Epithelial cell of esophagus (primary cell): ENCODE measurements at places on chromosomes 7 and 10.

DNA sequence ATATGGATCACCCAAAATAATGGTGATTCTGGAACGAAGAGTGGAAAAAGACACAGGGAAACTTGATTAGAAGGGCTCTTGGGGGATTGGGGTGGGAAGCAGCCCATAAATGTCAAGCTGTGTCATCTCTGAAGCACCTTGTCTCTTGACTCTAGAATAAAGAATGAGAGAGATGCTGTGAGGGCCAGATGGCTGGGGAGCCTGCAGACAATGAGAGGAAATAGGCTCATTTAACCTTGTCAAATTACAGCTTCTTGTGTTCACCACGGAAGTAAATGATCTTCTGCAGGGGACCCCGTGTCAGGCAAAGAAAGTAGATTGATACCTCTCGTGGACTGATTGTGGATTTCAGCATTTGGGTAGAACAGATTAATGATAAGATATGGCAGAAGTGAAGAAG is 159.3 kb downstream of the ST7 start:
- DNase-seq = no peak

DNA sequence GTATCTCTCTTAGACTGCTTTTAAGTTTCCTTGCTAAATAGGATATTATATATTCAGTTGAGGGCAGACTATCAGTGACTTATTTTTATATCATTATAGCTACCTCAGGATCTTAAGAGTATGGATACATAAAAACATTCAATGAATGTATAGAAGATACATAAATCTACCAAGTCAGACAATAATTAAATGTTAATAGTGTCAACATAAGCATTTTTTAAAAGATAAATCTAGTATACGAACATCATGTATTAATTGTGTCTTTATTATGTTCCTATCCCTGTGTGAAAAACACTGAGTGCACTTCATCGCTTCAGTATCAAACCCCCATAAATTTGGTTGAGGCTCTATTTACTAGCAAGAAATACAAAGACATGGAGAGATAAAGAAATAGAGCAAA is 242.8 kb downstream of the CRPPA start:
- DNase-seq = no peak

GRCh38 chr7:151517601-151518104 is 2.0 kb downstream of the RHEB start:
- no peak for DNase-seq

DNA sequence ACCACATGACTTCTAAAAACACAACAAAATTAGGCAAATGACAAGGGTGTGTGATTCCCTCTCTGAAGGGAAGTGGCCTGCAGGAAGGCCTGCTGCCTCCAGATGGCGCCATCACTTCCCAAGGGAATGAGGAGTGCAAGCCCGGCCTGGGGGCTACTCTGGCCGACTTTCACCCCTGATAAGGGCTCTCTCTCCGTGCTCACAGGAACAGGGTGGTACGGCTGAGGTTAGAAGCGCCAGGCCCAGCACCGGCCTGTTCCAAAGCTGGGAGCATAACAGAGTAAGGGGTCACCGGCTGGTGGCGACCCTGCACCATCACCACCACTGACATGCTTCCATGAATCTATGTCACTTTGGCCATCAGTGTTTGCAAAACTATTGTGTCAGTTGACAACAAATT is 13.1 kb downstream of the RBP3 start:
- peak; percentile 48 for DNase-seq
